ENCODE measurements at places on chromosomes 3 and 15.
A peak's percentile ranks its signal among the peaks of the same experiment; 100 is the strongest.

- no peak for DNase-seq
Measured at GRCh38 chr15:70535071-70535954, 228.0 kb downstream of the UACA start.

DNA sequence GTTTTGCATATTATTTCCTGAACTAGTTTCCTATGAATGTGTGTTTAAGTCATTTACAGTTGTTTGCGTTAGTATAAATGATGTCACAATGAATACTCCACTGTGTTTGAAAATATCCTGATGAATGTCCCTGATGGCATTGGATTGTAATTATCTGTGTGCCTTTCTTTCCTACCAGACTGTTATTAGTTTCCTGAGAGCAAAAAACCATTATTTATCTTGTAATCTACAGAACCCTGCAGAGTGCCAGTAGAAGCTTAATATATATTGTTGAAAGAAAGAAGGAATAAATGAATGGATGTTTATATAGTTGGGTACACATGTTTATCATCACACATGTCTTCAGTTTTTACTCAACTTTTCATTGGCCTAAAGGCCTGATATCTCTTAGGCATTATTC, 312.6 kb downstream of the AGBL1 start:
- DNase-seq: no peak

DNA sequence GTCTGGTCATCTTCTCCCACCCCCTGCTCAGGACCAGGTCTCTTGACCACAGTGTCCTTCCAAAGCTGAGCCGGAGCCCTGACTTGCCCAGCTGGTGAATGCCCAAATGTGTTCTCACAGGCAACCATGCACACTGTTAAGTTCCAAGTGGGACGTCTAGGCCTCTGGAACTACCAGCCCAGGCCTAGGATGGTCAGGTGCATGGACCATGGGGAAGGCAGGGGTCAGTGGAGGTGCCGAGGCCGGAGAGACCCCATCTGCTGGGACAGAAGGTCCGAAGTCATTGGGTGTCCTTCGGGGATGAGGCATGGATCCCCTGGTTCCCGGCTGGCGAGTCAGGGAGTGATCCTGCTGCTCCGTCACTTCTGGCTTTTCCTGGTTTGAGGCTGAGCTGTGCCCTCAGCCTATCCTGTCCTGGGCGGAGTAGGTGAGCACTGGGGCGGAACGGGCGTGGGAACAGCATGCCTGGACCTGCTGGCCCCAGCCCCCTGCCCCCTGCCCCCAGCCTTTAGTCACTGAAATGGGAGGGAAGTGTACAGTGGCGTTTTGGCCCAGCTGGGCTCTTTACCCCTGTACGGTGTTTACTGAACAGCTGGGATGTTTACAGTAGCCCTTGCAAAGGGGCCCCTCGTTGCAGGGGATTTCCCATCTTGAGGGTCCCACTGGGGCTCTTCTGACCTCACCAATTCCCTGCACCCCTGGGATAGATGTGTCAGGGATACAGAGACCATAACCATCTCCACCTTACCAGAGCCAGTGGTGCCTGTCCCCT, 12.1 kb downstream of the SEMA3F start:
- no peak for DNase-seq

DNA sequence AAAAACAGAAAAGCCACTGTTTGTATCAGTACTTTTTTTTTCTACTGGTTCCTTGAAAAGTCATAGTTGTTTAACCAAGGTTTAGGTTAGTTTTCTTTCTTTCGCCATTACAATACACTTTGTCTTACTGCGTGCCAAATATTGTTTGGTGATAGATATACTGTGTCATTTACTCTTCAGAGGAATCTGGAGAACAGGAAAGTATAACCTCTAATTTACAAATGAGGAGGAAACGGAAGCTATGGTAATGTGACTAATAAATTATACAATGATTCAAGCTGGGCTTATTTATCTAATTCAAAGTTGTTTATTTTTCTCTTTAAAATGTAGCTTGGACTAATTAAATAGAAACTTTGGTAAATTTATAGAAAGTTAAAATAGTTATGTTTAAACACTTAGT, 96.2 kb upstream of the ROBO2 start:
- no peak for DNase-seq

DNA sequence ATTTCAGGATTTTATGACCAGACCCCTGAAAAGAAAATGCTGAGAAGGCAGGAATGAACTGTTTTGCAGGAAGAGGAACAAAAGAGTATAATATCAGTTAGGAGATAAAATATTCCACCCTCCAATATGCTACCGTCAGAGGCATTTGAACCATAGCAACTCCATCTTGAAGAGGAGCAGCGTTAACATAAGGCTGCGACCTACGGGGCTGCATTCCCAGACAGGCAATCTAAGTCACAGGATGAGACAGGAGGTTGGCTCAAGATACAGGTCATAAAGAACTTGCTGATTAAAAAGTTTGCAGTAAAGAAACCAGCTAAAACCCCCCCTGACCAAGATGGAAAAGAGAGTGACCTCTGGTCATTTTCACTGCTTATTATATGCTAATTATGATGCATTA, 22.9 kb downstream of the CCDC39 start:
- no peak for DNase-seq

- DNase-seq: peak; percentile 59
Measured at GRCh38 chr3:15108082-15108545, 9.2 kb upstream of the RBSN start.

DNA sequence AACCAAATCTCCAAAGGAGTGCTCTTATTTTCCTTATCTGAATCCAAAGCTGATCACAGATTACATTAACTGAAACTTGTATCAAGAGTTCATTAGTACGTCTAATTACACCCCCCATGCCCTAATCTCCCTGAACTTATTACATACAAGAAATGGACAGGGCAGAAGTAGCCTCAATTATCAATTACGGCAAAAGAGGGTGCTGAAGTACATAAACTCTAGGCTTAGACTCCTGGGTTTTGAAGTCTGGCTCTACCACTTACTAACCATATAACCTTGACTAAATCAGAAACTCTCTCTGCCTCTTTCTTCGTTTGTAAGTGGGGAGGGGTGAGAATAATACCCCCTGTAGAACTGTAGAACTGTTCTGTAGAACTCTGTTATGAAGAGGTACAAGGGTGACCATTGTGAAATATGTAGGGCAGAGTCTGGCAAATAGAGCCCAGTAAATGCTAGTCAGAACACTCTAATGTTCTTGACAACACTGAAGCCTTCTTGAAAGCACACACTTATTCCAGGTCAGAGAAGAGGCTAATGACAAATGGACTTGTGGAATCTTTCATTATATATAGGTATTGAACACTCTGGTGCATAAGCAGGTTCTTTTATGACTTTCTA, 19.6 kb upstream of the OR5K4 start:
- DNase-seq: no peak

- DNase-seq: no peak
Measured at GRCh38 chr3:139758654-139759291, 81.0 kb upstream of the NMNAT3 start.

- no peak for DNase-seq
Measured at GRCh38 chr15:92576597-92577200, 78.9 kb downstream of the FAM174B start.

DNA sequence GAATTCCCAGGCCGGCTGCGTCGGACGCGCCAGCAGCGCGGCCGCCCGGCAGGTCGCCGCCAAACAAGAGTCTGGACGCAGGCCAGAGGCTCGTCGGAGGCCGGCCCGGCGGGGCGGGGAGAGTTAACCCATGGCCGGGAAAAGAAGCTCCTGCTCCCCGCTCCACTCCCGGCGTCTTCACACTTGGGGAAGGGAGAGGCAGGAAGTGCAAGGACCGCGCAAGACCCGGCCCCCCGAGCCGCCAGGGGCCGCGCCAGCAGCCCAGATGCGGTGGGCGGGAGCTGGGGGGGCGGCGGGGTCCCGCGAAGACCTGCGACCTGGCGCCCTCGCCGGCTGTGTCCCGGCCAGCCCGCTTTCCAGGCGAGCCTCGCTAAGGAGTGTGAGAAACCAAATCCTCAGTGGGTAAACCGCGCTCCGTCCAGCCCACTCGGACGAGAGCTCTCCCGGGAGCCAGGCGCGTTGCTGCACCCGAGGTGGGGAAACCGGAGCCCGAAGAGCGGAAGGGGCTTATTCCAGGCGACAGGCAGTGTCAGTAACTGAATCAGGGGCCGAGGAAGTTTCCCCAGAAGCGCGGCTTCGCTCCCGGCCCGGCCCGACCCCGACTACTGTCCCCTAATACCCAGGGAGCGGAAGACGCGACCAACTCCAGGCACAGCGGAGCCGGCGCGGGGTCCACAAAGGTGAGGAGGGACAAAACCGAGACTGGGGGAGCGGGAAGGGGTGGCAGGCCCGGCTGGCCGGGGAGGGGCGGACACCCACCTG, 721 bp downstream of the ADAMTS7 start:
- no peak for DNase-seq

- DNase-seq: no peak
Measured at GRCh38 chr3:132804498-132804897, 82.3 kb upstream of the NPHP3 start.

GRCh38 chr15:63395730-63396151, 14.1 kb upstream of the CA12 start:
- no peak for DNase-seq

DNA sequence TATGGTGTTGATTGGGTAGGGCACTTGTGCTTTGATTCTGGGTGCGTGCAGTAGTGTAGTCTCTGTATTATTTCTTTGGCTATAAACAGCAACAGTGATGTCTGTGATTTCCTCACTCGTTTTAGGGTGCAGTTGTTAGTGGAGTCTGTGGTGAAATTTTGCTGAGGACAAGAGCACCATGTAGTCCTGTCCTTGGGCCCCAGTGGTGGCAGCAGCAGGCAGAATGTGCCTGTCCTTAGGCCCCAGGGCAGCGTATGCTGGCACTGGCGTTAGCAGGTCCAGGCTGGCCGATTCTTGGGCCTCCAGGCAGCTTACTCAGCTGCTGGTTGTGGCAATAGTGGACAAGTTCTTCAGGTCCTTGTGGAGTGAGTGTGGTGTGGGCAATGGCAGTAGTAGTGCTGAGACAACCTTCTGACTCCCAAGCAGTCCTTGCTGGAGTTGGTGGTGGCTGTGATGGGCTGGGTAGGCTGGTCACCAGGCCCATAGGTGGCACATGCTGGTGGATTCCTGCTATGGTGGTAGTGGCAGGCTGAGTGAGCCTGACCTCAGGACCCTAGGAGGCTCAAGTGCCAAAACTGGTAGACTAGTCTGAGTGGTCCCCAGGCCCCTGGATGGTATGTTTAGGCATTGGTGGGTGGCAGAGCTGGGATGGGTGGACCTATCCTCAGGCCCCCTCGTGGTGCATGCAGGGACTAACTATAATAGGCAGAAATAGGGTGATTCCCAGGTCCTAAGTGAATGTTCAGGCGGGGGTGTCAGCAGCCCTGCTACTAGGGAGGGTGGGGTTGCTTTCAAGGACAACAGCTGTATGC, 56.3 kb downstream of the TNFAIP8L3 start:
- DNase-seq: peak; percentile 16

- no peak for DNase-seq
Measured at GRCh38 chr3:188339410-188340295, 185.7 kb downstream of the LPP start.

GRCh38 chr3:12501360-12502020, 17.2 kb downstream of the TSEN2 start:
- no peak for DNase-seq

GRCh38 chr15:93146601-93147000, 57.6 kb upstream of the RGMA start:
- DNase-seq: no peak

GRCh38 chr3:185582236-185582635, 3.9 kb upstream of the SENP2 start:
- DNase-seq: no peak

DNA sequence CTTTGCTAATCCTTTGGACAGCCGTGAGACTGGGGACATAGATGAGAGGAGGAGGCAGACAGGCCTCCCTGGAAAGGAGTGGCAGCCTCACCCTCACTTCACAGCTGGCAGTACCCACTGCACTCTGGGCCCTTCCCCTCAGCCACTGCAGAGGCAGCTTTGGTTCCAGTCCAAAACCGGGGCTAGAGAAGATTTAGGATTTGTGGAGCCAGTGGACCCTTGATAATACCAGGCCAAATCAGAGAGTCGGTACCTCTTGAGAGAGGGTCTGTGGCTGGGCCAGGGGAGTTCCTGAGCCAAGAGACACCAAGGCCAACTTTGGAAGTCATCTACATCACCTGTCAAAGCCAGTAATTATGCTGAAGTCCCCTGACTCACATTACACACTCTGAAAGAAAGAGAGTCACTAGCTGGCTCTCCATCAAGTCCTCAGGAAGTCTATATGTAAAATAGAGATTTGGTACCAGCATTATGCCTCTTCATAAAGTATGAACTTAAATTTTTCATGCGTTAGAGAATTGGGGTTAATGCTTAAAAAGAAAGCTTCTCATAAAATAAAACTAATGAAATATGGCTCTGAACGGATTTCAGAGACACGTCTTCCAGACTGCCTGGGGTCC, 244.1 kb upstream of the SEMA6D start:
- DNase-seq: no peak
